ENCODE measurements at places on chromosomes 2 and 18.

- no peak for DNase-seq
Measured at GRCh38 chr2:231527091-231527395, 3.2 kb downstream of the NMUR1 start.

GRCh38 chr18:52339891-52340371 is at the start of gene DCC:
Gene DCC, plus strand, starts transcription at chr18:52340197. Its CDS starts 591 bp downstream, at chr18:52340788.
- no peak for DNase-seq

DNA sequence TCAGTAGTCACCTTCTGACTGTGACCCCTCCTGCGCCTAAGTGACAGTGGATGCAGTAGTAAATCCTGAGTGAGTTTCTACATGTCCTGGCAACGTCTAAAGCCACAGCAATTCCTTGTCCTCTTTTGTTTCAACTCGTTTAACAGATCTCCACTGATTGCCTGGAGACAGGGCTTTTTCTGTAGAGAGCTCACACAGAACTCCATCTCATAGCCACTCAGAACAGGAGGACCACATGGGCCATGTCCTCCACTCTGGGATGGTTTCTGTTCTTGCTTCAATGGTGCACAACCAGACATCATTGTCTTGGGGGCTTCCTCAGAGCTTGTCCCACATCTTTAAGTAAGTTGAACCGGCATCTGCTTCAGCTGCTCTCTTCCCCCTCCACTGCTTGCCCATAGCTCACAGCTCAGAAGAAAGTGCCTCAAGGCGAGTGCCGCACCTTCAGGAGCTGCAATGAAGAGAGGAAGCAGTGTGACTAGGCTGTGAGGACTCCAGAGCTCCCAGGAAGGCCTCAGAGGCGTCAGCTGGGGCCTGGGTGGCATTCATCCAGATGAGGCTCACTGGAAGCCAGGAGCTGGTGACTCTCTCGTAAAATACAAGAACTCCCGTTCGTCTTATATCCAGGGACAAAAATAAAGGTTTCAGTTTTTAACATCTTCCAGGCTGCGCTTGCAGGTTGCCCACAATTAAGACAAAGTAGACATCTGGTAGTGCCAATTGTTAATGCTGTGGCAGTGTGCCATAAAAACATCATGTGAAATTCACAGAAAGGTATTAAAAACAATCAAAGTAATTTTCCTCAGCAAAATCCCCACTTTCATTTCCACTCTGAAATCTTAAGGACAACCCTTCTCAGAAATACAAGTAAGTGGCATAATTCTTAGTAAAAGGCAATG is 37.3 kb downstream of the ST3GAL5 start:
- DNase-seq = no peak

- DNase-seq = no peak
Measured at GRCh38 chr2:352696-353095, 64.8 kb upstream of the ALKAL2 start.

GRCh38 chr18:31977270-31977872 is 34.4 kb upstream of the TRAPPC8 start:
- no peak for DNase-seq

- no peak for DNase-seq
Measured at GRCh38 chr2:25159949-25160348, 8.4 kb downstream of the POMC start.

Data from thymus (tissue), 14 donors.